ENCODE measurements at places on chromosomes 6 and 20.

DNA sequence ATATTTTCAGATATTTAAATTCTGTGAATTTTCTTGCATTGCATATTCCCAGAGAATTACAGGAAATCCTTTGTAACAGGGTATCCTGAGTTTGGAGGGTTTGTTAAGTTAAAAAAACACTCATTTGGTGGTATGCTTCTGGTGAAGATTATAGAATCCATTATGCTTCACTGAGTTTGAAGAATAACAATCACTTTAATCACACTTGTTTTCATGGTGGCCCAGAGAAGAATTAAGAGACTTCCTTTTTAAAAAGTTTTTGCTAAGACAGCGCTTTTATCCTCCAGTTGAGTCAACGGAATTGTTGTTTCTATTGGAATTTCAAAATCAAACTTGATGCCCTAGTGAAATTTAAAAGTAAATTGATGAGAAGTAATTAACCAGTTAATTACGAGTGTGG lies 17.4 kb downstream of the PLEKHG1 start:
- DNase-seq, result no peak

DNA sequence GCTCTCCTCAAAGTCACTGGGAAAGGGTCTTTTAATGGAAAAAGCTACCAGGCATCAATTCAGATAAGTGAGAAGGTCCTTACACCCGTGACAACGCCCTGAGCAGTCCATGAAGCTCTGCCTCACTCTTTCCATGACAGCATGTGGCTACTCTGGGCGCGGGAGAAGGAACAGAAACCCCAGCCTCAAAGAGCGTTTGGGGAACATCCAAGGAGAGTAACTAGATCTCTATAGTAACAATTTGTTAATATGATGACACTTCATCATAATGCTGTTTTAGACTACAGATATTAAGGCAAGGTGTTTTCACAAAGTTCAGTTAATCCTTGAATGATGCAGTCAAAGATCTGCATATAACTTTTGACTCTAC lies 55.2 kb downstream of the KIF6 start:
- DNase-seq, result no peak

DNA sequence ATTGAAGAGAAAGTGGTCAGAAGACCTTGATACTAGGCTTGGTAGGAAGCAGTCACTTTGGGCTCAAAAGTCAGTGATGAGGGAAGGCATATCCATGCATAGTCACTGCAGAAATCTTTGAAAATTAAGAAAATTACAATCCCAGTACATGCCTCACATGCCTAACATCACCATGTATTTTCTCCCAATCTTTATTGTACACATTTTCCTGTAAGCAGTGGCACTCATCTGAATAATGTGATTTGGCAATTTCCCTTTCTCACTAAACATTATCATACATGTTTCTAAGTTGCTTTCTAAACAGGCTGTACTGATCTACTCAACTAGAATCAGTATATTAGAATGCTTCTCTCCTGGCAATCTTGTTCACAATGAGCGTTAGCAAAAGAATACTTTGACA lies 280.7 kb upstream of the SUPT3H start:
- DNase-seq, result no peak

DNA sequence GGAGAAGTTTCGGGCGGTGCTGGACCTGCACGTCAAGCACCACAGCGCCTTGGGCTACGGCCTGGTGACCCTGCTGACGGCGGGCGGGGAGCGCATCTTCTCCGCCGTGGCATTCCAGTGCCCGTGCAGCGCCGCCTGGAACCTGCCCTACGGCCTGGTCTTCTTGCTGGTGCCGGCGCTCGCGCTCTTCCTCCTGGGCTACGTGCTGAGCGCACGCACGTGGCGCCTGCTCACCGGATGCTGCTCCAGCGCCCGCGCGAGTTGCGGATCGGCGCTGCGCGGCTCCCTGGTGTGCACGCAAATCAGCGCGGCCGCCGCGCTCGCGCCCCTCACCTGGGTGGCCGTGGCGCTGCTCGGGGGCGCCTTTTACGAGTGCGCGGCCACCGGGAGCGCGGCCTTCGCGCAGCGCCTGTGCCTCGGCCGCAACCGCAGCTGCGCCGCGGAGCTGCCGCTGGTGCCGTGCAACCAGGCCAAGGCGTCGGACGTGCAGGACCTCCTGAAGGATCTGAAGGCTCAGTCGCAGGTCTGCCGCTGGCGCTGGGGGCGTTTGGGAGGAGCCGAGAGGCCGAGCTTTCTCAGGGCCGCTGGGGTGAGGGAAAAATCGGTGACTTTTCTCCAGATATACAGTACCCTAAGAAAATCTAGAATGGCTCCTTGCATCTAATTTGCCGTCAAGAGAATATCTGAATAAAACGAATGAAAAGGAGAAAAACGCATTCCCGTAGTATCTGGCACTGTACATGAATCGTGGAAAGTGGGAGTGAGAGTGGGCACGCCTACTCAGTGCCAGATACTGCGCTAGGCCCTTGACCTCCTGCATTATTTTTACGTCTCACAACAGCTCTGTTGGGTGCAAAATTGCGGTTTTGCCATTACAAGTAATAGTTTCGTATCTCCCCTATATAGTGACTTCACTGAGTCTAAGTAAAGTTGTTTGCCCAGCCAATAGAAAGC lies 1.0 kb downstream of the CALHM6 start:
- DNase-seq, result peak; percentile 80

GRCh38 chr6:129368076-129368475 lies 341.9 kb downstream of the ARHGAP18 start:
- DNase-seq, result no peak

- DNase-seq, result peak; percentile 85
These were observed 18.5 kb downstream of the SNRPB start for GRCh38 chr20:2451939-2452732.

DNA sequence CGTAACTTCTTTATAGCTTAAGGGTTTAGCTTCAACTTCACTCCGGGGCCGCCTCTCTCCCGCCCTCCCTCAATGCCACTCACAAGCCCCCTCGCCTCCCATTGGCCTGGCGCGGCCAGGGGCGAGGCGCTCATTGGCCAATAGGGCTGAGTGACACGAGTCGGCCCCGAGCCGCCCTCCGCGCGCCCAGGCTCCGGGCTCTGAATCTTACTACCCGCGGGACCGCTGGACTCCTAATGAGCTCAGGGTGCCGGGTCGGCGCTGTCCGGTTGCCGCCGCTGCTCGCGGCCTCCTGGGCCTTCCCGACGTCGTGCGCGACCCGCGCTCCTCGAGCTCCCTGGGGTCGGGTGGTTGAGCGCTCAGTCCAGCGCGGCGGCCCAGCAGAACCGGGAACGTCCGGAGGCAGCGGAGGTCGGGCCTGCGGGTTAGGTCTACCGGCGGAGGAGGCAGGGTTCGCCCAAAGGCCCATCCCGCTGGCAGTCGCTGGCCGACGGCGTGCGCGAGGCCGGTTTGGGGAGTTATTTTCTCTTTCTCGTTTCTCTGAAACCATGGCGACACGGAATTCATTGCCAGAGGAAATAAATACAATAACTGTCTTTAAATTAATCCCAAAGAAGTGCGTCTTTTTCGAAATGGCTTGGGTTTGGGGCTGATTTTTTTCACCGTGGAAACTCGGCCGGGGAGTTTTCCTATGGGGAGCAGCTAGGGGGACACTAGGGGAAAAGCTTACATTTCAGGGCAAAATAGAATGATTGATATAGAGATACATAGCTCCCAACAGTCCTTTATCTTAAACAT lies at the start of gene SIM1:
SIM1 (minus strand) TSS at position 19 of the 798 bp plus-strand sequence. CDS start 1,453 bp downstream, outside the sequence.
- peak; percentile 43 for DNase-seq

GRCh38 chr6:17737704-17738252 lies 31.1 kb upstream of the NUP153 start:
- no peak for DNase-seq

DNA sequence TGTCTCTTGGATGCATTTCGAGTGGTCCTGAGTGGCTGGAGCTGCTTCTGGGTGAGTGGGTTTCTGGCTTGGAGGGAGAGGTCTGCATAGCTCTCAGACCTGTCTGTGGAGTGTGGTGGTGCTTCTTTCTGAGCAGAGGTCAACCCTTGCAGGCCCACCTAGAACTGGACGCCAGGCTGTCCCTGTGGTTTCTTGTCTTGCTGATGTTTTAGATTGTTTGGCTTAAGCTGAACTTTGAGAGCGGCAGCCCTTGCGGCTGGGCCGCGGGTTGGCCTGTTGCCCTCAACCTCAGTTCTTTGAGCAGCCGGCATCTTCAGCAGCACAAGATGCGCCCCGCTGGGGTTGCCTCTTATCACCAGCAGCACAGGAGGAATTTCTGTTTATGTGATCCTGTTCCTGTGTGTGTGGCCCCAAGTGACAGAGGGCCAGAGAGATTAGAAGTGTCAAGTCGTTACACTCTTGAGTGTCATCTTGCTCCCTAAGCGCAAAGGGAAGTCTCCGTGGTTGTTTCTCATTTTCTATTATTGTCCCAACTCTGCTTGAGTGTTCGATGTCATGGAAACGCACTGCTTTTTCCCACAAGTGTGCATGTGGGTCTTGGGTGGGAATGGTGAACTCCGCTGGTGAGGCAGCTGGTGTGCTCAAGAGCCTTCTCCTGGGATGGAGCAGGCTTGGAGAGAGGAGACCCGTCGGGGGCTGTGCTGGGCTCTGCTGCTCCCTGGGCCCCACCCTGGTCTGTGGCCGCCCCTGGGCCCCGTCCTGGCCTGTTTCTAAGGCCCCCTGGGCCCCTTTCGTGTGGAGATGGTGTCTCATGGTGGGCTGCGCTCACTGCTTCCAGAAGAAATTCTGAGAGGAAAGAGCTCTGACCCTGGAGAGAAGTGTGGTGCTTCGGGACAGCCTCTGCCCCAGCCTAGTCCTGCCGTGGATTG lies 20.1 kb upstream of the SLC22A1 start:
- no peak for DNase-seq

- no peak for DNase-seq
These were observed 24.2 kb downstream of the PDRG1 start for GRCh38 chr20:31927627-31928159.

- no peak for DNase-seq
These were observed 3.2 kb upstream of the ID4 start for GRCh38 chr6:19833947-19834346.
